Fibroblast of skin of left biceps (primary cell): ENCODE measurements at places on chromosomes 1 and 21.
A peak's percentile ranks its signal among the peaks of the same experiment; 100 is the strongest.

GRCh38 chr1:90067194-90067931 is 72.5 kb downstream of the ZNF326 start:
- DNase-seq: no peak

- DNase-seq: no peak
These were observed 9.8 kb downstream of the CBR1 start for GRCh38 chr21:36079671-36080070.

- no peak for DNase-seq
These were observed 24.0 kb downstream of the IL6R start for GRCh38 chr1:154429118-154429517.

DNA sequence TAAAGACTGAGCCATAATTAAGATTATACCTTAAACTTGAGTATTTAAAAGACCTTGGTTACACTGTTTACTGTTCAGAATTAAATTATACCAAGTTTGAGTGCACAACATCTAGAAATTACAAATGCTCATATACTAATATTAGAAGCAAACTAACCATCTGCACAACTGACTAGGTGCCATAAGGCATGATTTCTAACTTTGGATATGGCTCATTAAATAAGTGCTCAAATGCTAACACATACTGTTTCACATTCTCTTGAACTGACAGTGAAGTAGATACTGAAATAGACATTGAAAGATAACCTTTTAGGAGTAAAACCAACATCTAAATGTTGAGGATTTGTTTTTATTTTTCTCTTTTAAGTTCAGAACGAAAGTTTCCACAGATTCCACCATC is 74.1 kb downstream of the PRKAA2 start:
- no peak for DNase-seq

GRCh38 chr21:37101384-37101783 is 28.3 kb downstream of the TTC3 start:
- DNase-seq: no peak

DNA sequence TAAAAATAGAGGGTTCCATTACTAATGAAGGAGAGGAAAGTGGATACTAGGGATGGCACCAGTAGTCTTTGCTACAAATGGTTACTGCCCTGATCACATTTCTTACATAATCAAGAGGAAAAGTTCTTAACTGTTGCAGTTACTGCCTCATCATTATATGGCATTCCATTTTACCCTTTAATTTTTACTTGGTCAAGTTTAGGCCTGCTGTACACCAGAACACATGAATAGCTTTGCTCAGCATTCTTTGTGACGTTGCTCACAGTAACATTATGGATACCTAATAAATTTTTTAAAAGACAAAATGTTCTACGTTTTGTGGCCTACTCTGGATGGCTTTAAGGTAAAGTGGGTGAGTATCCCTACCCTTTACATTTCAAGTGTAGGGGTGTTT is 38.6 kb upstream of the CR1L start:
- no peak for DNase-seq

DNA sequence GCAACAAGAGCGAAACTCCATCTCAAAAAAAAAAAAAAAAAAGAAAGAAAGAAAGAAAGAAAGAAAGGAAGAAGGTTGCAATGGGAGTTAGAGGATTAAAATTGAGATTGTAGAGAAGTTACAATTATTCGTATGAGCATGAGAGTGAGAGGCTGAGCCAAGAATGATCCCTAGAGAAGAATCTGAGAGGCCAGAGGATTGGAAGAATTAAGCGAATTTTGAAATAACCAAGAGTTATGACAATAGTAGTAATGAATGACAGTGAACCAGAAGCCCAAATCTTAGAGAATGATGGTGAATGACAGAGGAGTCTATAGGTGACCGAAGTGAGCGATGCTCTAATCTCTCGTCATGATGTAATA is 369 bp upstream of the ZYG11B start:
- no peak for DNase-seq

GRCh38 chr1:152539901-152540300 is 25.6 kb downstream of the CRCT1 start:
- no peak for DNase-seq

- DNase-seq: no peak
These were observed 21.5 kb downstream of the LRIG2 start for GRCh38 chr1:113094506-113094905.

DNA sequence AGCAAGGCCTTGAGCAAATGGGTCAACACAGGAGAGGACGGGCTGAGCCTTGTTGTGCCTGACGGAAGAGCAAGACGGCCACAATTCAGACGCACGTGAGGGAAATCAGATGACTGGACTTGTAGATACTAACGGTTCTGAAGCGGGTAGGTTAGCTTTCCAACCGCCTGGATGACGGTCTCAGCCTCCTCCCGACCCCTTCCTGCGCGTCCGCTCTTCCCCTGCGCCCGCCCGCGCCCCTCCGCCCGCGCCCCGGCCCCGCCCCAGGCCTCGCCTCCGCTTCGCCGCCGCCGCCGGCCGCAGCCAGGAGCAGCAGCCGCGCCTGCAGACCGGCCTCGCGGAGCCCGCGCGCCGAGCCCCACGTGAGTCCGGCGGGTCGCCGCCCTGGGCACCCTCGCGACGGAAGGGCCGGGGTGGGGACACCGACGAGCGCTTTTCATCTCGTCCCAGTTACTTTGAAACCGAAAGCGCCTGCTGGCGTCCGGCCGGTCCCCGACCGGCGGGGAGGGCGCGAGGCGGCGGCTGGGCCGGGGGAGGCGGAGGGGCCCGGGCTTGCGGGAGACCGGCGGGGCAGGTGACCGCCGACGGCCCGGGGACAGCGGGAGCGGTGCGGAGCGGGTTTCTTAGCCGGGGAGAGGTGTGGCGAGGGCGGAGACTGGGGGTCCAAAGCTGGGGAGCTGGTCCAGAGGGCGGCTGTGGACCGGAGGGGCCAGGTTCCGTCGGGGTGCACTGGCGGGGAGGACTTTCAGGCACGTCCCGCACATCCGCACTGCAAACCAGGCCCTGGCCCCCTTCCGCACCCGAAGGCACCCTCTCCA is at the start of gene TRAF5:
Gene TRAF5, plus strand, starts transcription at position 306 of the 818 bp plus-strand sequence. CDS start 26,407 bp downstream, outside the sequence.
- DNase-seq: no peak

- no peak for DNase-seq
These were observed 96.0 kb downstream of the FOXD2 start for GRCh38 chr1:47533793-47534328.

- no peak for DNase-seq
These were observed 46.0 kb downstream of the RPL5 start for GRCh38 chr1:92877792-92878191.

DNA sequence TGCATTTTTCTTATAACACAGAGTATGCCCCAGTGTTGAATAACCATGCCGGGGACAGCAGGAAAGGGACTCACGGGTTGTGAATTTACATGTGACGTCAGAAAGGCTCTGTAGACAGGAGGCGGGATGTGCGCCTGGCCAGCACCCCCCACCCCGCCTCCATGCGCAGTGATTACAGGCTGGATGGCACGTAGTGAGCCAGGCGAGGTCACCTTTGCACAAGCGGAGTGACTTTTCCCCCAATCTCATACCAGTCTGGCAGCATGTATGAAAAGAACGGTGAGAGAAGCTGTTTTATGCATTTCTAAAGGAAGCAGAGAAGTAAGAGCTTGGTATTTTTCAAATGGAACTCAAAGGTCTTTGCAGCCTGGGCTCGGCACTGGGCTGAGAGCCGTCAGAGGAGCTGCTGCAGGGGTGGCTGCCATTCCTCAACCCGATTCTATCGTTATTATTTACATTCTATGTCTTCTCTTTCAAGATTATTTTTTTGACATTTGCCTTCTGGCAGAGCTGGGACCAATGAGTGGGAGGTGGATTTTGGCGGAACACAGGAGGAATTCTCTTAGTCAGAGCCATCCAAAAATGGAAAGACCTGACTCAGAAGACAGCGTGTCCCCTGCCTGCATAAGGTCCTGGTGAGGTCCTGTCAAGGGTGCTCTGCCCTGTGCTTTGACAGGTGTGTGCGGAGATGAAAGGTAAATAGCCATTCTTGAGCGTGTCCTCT is 115.6 kb upstream of the SLC45A1 start:
- DNase-seq: peak; percentile 49

DNA sequence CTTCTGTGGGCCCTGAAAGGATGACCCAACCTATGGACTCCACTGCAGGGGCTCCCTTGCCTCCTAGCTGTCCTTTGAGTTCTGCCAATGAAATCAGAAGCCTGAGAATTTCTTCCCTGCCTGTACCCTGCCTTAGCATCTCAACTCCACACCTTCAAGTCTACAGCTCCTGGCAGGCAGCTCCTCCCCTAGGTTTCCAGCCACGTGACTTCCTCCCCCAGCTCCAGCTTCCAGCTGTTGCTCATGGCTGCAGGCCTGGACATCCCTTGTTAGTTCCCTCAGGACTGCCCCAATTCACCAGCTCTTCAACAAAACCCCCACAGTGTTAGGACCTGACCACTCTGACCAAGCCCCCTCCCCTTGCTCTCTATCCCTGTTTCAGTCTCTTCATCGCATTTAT is 2.4 kb downstream of the RCAN1 start:
- DNase-seq: no peak

GRCh38 chr1:52621950-52622349 is 11.0 kb upstream of the SHISAL2A start:
- DNase-seq: no peak

DNA sequence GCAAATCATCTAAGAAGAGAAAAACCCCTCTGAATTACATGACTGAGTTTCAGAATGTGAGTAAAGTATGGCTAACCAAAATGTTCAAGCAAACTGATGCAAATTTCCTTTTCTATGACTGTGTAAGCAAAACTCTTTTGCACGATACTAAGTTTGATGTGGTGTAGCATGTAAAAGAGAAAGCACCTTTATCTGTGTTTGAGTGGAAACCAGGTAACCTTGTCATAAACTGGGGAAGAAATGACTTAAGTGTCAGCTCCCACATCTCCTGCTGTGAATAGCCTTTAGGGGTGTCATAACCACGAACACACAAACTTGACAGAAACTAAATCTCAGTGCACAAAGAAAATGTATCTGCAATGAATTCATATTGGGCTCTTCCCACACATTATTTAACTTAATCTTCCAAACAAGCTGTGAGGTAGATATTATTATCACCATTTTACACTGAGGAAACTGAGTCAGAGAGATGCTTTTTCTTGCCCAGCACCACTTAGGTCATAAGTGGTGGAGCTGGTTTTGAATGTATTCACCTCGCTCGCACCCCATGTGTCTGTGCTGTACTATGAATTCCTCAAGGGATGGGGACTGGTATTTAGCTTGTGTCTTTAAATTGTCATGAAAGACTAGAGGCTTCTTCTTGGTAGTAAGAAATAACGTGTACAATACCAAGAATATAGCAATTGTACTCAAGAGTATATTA is 32.9 kb upstream of the IL12RB2 start:
- DNase-seq: no peak

GRCh38 chr1:119329541-119330461 is 38.8 kb upstream of the HAO2 start:
- no peak for DNase-seq

- no peak for DNase-seq
These were observed 11.3 kb upstream of the MFSD2A start for GRCh38 chr1:39943471-39944290.

- no peak for DNase-seq
These were observed 15.1 kb downstream of the SOX13 start for GRCh38 chr1:204087893-204088528.

GRCh38 chr1:39410915-39411436 is 80.5 kb upstream of the BMP8A start:
- peak; percentile 89 for DNase-seq

GRCh38 chr1:225480825-225481434 is 53.1 kb upstream of the LBR start:
- DNase-seq: no peak

- no peak for DNase-seq
These were observed 138.0 kb upstream of the DNAH14 start for GRCh38 chr1:224791362-224791941.

DNA sequence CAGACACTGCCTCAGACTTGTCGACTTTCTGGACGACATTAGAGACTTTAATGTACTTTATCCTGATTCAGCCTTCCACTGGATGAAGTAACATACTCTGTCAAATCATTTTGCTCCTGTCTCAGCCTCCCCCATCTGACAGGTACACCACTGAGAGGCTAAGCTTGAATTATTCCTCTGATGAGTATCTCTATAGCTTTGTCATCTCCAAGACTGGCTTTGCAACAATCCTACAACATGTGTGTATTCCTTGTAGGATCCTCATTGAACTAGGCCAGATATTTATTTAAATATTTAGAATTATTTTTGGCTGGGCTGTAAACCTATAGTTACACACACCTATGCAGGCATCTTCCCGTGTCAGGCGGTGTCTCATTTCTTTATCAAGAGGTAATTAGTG is 1.1 kb upstream of the TRIM58 start:
- no peak for DNase-seq

GRCh38 chr1:10745886-10746455 is 50.5 kb downstream of the CASZ1 start:
- DNase-seq: no peak

DNA sequence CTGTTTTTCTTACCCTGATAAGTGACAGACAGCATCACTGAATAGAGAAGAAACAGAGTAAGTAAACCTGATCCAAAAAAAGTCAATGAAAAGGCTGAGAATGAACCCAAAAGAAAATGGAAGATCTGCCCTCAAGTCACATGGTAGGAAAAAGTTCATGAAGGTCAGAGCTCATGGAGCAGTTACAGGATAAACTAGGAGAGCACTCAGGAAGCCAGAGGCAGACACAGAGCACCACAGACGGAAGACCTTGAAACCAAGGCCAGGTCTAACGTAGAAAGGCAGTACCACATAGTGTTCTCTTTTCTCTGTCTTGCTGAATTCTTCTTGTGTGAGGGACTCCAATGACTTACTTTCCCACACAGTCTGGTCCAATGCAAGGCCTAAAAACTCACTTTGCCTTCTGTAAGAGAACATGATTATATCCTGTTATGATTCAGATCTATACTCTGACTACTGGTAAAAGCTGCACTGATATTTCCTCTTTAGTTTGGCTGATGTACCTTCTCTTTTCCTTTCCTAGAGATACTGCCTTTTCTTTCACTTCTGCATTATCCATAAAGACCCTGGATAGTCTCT is 40.8 kb downstream of the RTCA start:
- DNase-seq: no peak

- DNase-seq: no peak
These were observed 83.6 kb upstream of the VAV3 start for GRCh38 chr1:108048301-108049177.

- DNase-seq: no peak
These were observed 6.1 kb downstream of the SLC16A4 start for GRCh38 chr1:110384581-110385321.

GRCh38 chr1:34688006-34688741 is 66.7 kb upstream of the GJB5 start:
- DNase-seq: no peak

DNA sequence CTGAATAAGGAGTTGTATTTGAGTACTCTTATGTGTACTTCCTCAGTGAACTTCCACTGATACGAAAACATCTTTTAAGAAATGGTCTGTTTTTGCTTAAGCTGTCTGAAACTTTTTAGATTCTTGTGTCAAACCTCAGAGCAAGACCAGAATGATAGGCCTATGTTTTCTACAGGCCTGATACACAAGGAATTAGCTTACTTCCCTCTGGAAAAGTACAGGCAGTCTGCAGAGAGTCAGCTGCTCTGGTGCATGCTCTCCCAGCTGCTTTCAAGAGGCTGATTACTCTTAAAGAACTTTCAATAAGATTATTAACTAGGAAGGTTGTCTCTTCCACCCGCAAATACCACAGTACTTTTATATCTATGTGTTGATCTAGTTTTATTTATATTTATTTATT is 9.5 kb downstream of the SNX27 start:
- no peak for DNase-seq
